ENCODE measurements at places on chromosomes 4 and X. TPM values are rescaled to one million over a fixed set of nuclear protein-coding genes. Genes with fewer than 3 reads are reported as not detected.

ABLIM2 gene
- total RNA-seq: 4.3 TPM

HTN1 gene
- total RNA-seq: not detected

ARFIP1 gene
- total RNA-seq: 14.3 TPM

WDFY3 gene
- total RNA-seq: 2.4 TPM

GNPDA2 gene
- total RNA-seq: 7.6 TPM

TEX13D gene
- total RNA-seq: not detected

MGARP gene
- total RNA-seq: not detected

ARMCX1 gene
- total RNA-seq: 0.30 TPM

PTPN13 gene
- 36.1 TPM for total RNA-seq

IRS4 gene
- total RNA-seq: not detected

TMEM271 gene
- total RNA-seq: not detected

TMPRSS11F gene
- not detected for total RNA-seq

DNA sequence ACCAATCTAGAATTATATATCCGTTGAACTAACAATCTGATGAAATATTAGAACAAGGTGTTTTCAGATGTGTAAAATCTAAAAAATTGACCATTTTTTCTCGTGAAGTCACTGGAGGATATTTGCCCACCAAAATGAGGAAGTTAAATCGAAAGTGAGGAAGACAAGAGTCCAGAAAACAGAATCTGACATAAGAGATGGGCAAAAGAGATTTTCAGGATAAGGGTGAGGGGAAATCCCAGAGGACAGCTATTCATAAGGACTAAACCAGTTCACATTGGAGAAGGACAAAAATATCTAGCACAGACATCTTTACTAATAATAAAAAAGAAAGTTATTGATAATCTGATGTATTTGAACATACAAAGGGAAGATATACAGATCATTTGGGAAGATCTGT, 18.7 kb upstream of the ALG13 start:
- DNase-seq: no peak

DNA sequence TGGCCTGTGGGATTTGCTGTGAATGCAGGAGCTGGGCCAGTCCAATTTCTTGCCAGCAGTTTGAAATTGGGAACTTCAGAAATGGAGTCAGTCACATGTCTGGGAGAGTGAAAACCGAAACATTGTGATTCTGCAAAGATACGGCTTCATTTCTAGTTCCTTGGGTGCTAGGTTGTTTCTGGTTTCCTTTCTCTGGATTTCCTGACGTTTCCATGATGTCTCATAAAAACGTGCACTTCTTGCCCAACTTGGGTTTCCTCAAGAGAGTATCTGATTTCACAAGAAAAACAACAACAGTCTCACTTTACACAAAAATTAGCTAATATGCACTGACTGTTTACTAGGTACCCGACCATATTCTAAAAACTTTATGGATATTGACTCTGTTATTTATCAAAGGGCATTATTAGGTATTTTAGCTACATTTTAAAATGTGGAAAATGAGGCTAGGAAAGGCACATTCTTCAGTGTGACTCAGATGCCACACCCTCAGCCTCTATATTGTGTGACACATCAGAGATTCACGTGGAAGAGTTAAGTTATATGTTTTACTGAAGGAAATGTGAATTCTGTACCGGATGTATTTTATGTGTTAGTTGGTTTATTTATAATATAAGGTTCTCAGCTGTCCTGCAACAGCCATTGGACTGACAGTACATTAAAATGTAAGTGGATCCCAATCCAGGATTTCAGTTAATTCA, 225.0 kb upstream of the PUDP start:
- no peak for DNase-seq

DNA sequence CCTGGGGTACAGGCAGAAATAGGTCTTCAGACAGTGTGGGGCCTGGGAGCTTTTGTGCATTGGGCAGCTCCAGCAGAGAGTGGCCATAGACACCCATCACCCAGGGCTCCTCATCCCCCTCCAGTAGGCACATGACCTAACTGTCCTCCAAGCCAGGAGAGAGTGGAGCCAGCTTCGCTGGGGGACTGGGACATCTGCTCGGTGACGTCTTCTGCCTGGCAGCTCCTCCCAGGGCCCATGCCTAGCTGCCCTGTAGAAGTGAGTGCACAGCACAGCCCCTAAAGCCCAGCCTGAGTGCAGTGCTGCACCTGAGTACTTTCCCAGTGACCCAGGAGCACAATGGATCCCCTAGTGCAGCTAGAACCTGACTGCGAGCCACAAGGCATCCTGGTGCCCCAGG, 279.7 kb upstream of the SLC7A11 start:
- no peak for DNase-seq

DNA sequence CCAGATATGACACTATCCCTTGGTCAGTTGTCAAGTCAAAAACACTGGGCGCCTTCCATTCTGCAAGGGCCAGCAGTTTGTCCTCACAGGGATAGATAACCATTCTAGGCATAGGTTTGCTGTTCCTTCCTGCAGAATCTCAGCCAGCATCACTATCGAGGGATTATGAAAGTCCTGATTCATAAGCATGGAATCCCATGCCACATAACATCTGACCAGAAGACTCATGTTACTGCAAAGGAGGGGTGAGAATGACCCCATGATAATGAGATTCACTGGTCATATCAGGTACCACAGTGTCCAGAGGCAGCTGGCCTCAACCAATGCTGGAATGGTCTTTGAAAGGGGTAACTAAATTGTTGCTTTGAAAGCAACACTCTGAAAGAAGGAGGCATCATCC, 84.7 kb downstream of the OTC start:
- no peak for DNase-seq

- no peak for DNase-seq
Measured at GRCh38 chr4:153509724-153510123, 43.6 kb downstream of the TMEM131L start.

DNA sequence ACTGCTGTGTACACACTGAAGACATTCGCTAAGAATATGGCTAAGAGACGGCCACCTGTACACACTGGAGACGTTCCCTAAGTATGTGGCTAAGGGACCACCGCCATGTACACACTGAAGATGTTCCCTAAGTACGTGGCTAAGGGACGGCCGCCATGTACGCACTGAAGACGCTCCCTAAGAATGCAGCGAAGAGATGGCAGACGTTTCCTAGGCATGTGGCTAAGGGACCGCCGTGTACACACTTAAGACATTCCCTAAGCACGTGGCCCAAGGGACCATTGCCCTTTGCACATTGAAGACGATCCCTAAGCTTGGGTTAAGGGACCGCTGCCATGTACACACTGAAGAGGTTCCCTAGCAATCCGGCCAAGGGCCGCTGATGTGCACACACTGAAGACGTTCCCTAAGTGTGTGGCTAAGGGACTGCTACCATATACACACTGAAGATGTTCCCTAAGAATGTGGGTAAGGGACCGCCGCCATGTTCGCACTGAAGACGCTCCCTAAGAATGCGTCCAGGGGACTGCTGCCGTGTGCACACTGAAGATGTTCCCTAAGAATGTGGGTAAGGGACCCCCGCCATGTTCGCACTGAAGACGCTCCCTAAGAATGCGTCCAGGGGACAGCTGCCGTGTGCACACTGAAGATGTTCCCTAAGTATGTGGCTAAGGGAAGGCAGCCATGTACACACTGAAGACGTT, 36.7 kb downstream of the DHRSX start:
- no peak for DNase-seq

DNA sequence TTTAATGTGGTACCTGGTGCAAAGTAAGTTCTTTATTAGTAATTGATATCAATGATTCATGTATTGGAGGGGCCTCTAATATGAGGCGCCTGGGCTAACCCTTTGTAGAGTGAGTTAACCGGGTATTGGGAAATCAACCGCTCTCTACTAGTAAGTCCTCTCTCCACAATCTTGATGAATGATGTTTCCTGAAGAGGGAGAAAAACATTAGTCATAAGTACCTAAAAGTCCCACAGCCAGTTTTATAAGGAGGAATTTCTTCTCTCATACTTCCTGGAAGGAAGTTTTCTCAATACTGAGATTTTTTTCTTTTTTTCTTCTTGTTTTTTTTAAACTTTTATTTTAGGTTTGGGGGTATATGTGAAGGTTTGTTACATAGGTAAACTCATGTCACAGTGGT, 62.3 kb downstream of the AGTR2 start:
- DNase-seq: no peak

DNA sequence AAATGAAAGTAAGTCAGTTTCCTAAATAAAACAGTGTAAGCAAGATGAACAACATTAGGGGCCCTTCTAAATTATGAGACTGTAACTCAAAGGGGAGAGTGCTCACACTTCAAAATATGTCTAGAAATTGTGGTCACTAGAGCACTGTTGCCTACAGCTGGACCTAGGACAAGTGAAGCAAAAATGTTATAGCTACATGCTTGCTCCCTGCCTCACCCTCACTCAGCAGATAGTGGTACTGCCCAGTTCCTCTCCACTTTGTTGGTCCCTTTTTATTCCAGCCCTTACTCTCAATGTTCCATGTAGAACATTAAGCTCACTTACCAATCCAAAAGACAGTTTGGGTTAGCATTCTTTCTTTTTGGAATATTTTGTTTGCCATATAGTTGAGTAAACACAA, 147.3 kb downstream of the GRIA3 start:
- no peak for DNase-seq

DNA sequence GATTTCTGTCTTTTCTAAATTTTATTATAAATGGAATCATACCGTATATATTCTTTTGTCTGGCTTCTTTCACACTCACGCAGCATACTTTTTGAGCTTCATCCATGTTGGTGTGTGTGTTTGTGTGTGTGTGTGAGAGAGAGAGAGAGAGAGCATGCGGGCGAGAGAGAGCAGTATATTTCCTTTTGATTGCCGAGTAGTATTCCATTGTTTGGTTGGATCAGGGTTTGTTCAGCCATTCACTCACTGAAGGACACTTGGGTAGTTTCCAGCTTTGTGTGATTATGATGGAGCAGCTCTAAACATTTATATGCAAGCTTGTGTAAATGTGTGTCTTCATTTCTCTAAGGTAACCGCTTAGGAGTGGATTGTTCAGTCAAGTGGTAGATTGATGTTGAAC, 3.1 kb upstream of the L1CAM start:
- DNase-seq: no peak

DNA sequence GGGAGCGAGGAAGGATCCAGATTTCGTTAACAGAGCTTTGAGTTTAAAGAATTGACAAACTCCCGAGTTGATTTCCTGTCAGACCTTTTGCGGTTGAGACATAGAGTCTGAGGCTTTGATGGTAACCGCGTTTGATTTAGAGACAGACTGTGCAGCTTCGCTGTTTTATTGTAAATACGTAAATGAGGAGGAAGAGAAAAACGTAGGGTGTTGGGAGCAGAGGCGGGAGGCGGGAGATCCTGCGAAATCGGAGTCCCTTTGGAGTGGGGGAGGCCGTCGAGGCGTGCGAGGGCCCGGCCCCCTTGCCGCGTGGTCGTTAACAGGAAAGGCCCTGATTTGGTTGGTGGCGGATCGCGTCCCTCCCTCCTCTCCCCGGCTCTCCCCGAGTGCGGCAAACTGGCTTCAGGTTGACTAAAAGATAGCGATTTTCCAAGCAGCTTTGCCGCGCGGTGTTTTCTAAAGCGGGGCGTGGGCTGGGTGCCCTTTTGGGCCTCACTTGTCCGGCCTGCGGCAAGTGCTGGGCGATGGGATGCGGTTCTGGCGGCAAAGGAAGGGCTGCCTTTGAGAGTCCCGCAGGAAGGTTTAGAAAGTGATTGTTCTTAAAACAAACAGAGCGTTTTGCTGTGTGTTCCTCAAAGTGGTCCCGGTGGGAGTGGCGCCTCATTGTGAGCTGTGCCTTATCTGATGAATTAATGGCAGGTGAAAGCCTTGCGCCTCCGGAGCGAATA, 857 bp downstream of the SCML1 start:
- DNase-seq: peak; percentile 36

DNA sequence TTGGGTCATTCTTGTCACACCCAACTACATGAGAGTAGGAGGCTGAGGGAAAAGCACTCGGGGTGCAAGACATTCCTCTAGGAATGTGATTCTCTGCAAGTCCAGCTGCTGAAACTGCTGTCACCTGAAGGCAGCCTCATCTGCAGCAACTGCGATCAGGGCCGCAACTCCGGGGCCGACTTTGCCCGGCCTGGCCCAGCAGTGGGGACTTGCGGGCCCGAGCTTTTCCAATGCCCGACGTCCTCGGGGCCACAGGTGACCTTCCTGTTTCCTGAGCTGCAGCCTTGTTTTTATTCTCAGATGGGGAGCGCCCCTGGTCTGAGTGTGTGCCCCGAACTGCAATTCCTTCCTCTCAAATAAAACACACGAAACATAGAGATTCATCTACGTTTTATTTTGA, 104.7 kb upstream of the NKX1-1 start:
- DNase-seq: peak; percentile 5

- DNase-seq: no peak
Measured at GRCh38 chrX:57583477-57583876, 8.3 kb upstream of the ZXDB start.

- DNase-seq: no peak
Measured at GRCh38 chr4:140252141-140252741, 98.3 kb upstream of the MAML3 start.

DNA sequence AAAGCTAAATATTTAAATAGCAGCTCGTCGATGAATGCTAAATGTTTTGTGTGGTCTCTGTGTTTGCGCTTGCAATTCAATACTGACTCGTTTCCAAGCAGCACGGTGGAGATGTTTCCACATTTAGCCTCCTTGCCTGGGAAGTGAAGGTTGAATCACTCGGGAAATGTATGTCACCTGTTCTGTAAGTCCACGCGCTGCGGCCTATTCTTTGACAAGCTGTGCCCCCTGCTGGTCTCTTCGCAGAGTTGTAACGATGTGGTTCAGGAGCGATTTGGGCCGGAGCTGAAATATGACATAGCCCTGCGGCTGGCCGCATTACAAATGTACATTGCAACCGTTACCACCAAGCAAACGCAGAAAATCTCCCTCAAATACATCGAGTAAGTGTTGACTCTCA, 89.6 kb upstream of the PRPS2 start:
- DNase-seq: no peak

DNA sequence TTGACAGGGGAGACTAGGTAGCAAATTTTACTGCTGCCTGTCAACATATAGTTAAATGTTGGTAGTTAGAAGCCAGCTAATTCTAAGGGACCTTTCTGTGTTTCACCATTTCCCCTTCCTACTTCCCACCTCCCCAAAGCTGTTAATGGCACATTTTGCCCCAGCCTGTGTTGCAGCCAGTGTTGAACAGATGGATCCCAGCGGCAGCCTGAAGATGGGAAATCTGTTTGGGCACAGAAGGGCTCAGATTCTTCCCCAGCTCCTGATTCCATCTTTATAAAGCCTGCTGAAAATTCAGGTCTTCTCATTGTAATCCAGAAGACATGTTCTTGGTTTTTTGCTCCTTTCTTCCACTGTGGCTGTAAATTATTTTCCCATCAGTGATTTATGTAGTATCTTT, 89.0 kb downstream of the SPRY1 start:
- no peak for DNase-seq
